ENCODE measurements at places on chromosomes 7 and 10. TPM values are rescaled to one million over a fixed set of nuclear protein-coding genes. Genes with fewer than 3 reads are reported as not detected.

Gene KIAA1549
- total RNA-seq = 0.89 TPM

- DNase-seq = no peak
Measured at GRCh38 chr7:154388999-154389398, 336.8 kb downstream of the DPP6 start.

- no peak for DNase-seq
Measured at GRCh38 chr7:42407833-42408232, 170.8 kb upstream of the GLI3 start.

GRCh38 chr7:130160455-130160854 is 44.8 kb downstream of the TMEM209 start:
- no peak for DNase-seq

- no peak for DNase-seq
Measured at GRCh38 chr7:44845451-44845850, 2.4 kb downstream of the H2AZ2 start.

GRCh38 chr7:134940729-134941128 is 45.6 kb upstream of the AGBL3 start:
- DNase-seq = no peak

DNA sequence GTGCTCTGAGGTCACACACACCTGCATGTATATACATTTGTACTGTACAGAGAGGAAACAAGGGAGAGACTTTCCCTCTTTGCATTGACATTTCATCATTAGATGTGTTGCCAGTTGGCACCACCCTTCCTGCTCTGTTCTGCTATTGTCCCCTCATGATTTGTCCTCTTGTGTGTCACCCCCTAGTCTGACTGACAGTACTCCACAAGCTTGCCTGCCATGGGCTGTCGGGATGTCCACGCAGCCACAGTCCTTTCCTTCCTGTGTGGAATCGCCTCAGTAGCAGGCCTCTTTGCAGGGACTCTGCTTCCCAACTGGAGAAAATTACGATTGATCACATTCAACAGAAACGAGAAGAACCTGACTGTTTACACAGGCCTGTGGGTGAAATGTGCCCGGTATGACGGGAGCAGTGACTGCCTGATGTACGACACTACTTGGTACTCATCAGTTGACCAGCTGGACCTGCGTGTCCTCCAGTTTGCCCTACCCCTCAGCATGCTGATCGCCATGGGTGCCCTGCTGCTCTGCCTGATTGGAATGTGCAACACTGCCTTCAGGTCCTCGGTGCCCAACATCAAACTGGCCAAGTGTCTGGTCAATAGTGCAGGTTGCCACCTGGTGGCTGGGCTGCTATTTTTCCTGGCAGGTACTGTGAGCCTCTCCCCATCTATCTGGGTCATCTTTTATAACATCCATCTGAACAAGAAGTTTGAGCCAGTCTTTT is 9.4 kb downstream of the CLDN12 start:
- no peak for DNase-seq

- DNase-seq = no peak
Measured at GRCh38 chr10:70761031-70761601, 24.1 kb downstream of the TBATA start.
